ENCODE measurements at places on chromosomes 16 and 17. TPM values are rescaled to one million over a fixed set of nuclear protein-coding genes. Genes with fewer than 3 reads are reported as not detected.

DNA sequence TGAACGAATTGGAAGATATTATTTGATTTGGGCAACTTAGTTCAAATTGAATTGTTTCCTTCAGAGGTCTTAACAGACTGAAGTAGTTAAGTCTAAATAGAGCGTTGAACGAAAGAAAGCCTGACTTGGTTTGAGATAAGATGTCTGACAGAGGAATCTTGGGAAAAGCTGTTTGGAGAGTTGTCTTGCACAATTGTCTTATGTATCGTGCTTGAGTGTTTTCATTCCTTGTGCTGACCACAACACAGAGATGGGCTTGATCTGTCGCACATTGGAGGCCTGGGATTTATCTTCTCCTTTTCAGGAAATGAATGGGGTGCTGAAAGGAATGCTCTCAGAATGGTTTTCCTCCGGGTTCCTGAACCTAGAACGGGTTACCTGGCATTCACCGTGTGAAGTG is 7.8 kb downstream of the MLYCD start:
- no peak for DNase-seq

The C16orf92 gene
- not detected for total RNA-seq

The DOC2B gene
- total RNA-seq = not detected

DNA sequence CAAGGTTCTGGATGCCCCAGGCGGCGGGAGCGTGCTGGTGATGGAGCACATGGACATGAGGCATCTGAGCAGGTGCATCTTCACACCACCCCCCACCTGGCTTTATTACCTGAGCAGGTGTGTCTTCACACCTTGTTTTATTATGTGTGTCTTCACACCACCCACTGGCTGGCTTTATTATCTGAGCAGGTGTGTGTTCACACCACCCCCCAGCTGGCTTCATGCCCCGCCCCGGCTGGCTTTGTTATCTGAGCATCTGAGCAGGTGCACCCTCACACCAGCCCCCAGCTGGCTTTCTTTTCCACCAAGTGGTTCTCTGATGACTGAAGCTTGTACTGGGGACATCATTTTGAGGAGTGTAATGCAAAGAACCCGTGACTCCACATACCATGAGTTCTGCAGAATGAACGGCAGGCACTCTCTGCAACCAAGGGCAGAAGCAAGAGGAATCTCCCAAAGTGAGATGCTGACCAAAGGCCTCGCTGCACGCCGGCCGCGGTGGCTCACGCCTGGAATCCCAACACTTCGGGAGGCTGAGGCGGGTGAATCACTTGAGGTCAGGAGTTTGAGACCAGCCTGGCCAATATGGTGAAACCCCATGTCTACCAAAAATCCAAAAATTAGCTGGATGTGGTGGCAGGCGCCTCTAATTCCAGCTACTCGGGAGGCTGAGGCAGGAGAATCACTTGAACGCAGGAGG is 2.6 kb downstream of the FN3KRP start:
- no peak for DNase-seq

The GNG13 gene
- not detected for total RNA-seq

DNA sequence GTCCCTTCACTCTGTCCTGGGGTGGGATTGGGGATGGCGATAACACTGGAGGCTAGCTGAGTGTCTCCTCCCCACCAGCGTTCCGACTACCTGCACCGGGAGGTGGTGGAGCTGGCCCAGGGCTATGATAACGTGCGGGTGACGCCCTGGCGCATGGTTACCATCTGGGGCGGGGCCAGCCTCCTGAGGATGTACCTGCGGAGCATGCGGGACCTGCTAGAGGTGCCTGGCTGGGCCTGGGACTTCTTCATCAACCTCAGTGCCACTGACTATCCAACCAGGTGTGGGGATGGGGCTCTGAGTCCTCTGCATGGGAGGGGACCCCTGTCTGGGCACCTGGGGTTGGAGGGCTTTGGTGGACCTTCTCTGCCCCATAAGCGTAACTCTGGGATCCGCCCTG is 8.8 kb downstream of the XYLT2 start:
- no peak for DNase-seq

The LAT gene
- total RNA-seq = 11.5 TPM

DNA sequence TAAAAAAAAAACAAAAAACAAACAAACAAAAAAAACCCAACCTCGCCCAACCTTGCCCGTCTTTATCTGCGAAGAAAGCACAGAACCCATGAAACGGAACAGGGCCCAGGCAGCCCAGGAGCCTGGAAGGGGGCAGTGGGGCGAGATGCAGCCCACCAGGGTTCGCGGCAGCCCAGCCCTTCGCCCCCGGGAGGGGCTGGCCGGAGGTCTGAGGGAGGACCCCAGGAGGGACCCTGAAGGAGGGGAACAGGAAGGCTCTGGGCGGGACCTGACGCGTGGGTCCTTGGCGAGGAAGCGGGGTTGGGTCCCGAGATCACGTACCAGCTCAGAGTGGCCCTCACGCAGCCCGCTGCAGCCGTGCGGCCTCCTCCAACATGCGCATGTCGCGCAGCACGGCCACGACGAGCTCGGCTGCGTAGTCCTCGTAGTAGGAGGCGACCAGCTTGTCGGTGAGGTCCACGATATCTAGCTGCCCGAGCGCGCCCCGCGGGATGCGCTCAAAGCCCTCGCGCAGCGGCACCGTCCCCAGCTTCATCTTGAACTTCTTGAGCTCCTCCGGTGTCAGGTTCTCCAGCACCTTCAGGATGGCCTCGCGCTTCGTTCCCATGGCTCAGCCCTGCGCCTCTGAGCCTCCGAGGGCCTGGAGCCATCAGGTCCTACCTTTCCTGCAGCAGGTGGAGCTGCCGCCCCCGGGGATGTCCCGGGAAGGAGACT is at the start of gene PYDC1:
Gene PYDC1 (minus strand): TSS at position 714 of the 714 bp plus-strand sequence. CDS start 107 bp downstream, at position 607.
- peak; percentile 56 for DNase-seq

- no peak for DNase-seq
These were observed 584 bp upstream of the SLC16A5 start for GRCh38 chr17:75087182-75087557.

- no peak for DNase-seq
These were observed 2.2 kb downstream of the UBALD1 start for GRCh38 chr16:4612474-4612931.

GRCh38 chr16:19524616-19525384 is 1.1 kb downstream of the CCP110 start:
- peak; percentile 58 for DNase-seq

The TMED6 gene
- 6.3 TPM for total RNA-seq

The PDE6G gene
- total RNA-seq = 0.69 TPM

DNA sequence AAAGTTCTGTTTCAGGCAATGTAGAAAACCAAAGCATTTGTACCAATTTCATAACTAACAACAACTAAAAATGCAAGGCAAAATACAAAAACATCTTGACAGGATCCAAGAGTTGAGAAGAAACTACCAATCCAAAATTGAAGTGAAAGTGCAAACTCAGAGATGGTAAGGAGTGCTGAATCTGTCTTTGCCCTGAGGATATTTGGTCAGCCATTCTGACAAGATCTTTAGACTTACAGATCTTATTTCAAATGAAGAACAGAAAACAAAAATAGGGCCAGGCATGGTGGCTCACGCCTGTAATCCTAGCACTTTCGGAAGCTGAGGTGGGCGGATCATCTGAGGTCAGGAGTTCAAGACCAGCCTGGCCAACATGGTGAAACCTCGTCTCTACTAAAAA is 412.8 kb downstream of the ZFHX3 start:
- DNase-seq = no peak

The TBC1D3G gene
- total RNA-seq = not detected

- no peak for DNase-seq
These were observed 1.4 kb downstream of the DDX42 start for GRCh38 chr17:63775420-63775819.

- DNase-seq = no peak
These were observed 180.2 kb downstream of the RPTOR start for GRCh38 chr17:80724775-80725266.

- DNase-seq = peak; percentile 48
These were observed 3.6 kb upstream of the HS3ST3B1 start for GRCh38 chr17:14297161-14297851.

The SLC12A4 gene
- total RNA-seq = 42.2 TPM

The DYNLRB2 gene
- total RNA-seq = not detected

DNA sequence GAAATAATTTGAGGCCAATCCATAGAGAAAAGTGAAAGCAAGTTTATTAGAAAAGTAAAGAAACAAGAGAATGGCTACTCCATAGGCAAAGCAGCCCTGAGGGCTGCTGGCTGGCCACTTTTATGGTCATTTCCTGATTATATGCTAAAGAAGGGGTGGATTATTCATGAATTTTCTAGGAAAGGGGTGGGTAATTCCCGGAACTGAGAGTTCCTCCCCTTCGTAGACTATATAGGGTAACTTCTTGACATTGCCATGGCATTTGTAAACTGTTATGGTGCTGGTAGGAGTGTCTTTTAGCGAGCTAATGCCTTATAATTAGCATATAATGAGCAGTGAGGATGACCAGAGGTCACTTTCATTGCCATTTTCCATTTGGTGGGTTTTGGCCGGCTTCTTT is 4.4 kb downstream of the DHRS7B start:
- no peak for DNase-seq

The FOXN1 gene
- not detected for total RNA-seq

DNA sequence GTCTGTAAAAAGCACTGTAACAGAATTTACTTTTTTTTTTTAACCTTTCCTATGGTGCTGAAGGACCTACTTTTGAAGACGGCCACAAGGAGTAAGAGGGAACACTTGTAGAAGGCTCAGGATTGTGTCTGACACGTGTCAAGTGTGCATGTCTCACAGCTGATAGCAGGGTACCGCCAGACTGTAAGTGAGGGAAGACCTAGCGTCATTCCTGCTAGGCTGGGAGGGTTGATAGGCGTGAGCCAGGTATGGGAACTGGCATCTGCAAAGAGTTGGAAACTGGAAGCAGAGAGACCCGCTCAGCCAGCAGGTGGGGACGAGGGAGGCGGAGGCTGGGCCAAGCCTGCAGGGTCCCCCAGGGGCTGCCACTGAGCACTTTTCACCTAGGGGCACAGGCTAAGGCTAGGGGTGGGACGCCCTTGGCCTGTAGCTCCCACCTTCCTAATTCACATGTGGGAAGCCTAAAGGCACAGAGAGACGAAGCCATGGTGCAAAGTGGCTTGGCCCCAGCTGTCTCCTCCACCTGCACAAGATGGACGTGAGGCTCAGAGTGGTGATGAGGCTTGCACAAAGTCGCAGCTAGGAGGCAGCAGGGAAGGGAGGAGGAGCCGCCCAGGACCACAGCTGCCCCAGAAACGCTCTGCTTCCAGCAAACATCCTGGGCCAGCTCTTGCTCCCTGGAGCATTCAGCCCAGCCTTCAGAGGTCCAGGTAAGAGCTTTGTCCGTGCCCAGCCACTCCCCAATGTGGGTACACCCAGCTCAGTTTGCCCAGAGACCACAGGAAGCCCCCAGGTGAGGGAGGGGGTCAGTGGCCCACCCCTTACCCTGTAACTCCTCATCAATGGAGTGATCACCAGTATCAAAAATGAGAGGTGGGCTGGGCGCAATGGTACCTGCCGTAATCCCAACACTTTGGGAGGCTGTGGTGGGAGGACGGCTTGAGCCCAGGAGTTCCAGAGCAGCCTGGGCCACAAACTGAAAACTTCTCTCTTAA is 18.9 kb downstream of the VASN start:
- no peak for DNase-seq

The MSLN gene
- not detected for total RNA-seq

DNA sequence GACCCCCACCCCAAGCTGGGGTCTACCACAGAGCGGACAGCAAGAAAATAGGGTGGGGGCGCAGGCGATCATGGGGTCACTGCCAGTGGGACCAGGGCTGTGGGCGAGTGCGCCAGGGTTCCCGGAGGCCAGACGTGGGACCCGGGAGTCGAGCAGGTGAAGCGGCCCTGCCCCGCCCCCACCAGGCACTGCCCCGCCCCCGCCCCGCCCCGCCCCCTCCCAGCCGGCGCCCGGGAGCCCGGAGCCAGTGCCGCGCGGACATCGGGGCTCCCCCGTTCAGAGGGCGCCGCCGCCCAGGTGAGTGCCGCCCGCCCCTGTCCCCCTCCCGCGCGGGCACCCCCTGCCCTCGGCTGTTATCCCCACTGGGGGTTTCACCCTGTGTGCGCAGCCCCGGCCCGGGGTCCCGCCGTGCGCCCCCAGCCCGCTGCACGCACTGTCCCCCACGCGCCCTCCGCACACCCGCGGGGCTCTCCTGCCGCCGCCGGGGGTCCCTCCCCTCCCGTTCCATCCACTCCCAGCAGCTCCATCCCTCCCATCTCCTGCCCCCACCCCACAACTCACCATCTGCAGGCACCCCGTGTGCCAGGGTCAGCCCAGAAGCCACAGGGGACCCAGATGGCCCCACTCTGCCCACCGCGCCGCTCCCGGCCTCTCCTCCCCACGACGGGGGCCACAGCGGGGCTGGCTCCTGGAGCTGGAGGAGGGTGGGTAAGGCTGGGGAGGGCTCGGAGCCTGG is at the start of gene SSTR5:
Gene SSTR5 (plus strand): TSS at position 222 of the 736 bp plus-strand sequence. CDS start 6,122 bp downstream, outside the sequence.
- no peak for DNase-seq

The CMTM2 gene
- not detected for total RNA-seq

DNA sequence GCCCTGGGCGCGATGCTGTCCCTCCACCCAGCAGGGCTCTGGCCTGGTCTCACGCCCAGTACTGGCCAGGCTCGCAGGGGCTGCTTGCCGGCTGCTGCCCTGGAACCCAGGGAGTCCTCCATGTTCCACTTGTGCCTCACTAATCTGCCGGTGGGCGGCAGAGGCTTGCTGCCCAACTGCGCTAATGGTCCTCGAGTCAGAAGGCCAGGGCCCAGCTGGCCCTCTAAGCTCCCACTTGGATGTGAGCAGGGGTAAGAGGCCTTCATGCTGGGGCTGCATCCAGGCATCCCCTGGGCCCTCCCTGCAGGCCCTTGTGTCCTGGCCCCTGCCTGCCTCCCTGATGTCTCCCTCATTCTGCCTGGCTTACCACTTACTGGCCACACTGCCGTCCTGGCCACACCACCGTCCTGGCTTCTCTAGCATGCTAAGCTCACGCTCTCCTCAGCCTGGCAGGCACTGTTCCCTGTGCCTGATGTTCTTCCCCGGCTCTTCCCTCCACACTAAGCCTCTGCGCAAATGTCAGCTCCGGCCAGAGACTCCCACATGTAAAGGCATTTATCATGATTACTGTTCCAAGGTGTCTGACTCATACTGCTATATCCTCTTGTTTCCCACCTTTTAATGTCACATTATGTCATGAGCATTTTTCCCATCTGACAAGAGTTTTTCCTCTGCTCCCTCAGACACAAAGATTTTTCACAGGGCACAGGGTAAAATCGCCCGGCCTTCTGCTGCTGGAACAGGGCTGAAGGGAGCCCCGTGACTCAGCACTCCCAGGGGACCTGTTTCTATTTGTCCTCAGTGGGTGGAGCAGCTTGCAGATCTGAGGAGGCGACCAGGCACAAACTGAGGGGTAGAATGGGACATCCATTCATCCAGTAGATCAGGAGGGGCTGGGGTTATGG is 15.9 kb downstream of the B9D1 start:
- DNase-seq = peak; percentile 36

The ZG16B gene
- not detected for total RNA-seq

The SLC16A6 gene
- 3.8 TPM for total RNA-seq

The WNT3 gene
- 1.0 TPM for total RNA-seq

- DNase-seq = no peak
These were observed 26.5 kb upstream of the PHF12 start for GRCh38 chr17:28977659-28978355.

The MYO15B gene
- 460 TPM for total RNA-seq

DNA sequence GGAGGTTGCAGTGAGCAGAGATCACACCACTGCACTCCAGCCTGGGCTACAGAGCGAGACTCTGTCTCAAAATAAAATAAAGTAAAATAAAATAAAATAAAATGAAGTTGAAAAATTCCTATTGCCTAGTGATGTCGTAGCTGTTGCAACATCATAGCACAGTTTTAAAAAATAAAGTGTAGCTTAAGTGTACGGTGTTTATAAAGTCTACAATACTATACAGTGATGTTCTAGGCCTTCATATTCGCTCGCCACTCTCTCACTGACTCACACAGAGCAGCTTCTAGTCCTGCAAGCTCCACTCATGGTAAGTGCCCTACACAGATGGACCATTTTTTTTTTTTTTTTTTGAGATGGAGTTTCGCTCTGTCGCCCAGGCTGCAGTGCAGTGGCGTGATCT is 43.5 kb upstream of the MNT start:
- DNase-seq = no peak

The LGALS9C gene
- 0.44 TPM for total RNA-seq
